Thyroid gland (tissue), 4 donors: ENCODE measurements at places on chromosomes 11 and 22.

DNA sequence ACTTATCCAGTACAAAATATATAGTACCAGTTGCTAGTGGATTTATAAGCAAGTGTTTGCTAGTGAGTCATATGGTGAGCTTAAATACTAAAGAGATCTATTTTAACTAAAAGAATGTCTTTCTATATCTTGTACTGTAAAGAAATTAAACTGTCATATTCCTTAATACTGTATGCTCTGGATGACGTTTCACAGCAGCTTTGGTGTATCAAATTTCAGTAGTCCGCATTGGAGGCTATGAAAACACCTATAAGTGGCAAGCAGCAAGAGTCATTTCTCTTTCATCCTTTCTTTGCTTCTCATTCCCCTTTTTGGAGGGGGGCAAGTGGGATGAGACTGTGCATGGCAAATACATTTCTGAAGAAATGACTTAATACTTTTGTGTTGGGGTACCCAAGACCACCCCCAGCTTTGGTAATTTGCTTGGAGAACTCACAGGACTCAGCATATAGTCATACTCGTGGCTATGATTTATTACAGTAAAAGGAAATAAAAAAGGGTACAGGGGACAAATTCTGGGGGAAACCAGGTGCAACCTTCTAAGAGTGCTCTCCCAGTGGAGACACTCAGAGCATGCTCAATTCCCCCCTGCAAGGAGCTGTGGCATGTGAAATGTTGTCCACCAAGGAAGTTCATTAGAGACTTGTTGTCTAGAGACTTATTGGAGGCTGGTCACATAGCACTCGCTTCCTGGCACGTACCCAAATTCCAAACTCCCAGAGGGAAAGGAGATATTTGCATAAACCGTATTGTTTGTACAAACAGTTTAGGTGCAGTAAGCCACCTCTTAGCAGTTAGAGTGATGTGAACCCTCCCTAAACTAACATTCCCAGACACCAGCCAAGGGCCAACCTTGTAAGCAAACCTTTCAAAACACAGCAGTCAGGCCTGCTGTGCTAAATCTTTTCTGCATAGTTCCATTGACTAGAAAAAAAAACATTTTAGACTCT lies 210.8 kb downstream of the PGR start:
- peak; percentile 60 for DNase-seq

- no peak for DNase-seq
Measured at GRCh38 chr11:132632641-132633124, 899.6 kb downstream of the OPCML start.

DNA sequence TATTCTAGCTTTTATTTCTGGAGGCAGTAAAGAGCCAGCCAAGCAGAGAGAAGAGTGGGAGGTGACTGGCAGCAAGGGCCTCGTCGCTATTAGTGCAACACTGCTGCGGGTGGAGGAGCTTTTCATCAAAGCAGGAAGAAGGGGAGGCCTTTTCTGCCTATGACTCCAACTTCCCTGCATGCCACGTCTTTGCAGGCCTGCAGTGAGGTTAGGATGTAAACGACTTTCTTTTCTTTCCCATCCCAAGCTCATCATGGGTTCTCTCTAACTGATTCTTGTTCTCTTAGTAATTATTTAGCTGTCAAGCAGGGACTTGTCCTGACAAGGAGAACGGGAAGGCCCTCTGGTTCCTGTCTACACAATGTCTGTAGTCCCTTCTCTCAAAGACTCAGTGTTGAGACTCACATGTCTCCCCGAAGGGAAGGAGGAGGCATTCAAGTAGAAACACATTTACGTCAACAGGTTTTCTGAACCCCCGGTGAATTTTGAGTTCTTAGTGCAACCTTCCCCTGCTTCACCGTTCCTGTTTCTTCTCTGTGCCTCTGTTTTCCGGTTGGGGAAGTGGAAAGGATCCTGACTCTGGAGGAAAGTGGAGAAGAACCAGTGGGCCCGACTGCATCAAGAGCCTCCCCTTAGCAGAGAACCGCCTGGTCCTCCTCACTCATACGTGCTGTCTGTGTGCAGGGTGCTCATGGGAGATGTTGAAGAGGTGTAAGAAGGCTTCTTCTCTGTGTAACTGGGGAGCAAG lies 56.9 kb downstream of the PACS1 start:
- peak; percentile 73 for DNase-seq

DNA sequence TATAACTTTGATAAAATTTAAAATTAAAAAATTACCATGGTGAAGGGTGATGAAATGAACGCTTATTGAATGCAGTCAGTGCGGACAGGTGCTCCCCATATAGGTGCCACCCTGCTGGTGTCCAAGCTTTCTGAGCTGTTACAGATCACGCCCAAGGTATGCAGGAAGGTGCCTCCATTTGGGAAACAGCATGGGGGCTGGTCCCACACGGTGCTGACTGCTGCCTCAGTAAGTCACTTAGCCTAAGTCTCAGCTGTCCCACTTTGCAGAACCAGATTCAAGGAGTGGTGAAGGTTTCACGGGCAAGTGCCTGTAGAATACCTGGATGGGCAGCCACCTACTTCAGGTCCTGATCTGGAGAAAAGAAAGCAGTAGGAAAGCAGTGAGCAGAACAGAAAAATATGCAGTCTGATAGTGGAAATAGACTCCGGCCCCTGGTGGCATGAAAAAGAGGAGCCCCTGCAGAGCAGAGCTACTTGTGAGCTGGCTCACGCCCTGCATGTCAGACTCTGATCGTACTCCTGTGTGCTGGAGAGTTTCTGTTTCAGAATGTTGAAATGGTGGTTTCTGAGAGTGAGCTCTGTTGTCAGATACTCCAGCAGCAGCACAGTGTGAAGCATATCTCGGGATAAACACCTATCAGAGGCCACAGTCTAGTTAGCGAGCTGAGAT lies 33.2 kb downstream of the ADORA2A start:
- DNase-seq = peak; percentile 39

DNA sequence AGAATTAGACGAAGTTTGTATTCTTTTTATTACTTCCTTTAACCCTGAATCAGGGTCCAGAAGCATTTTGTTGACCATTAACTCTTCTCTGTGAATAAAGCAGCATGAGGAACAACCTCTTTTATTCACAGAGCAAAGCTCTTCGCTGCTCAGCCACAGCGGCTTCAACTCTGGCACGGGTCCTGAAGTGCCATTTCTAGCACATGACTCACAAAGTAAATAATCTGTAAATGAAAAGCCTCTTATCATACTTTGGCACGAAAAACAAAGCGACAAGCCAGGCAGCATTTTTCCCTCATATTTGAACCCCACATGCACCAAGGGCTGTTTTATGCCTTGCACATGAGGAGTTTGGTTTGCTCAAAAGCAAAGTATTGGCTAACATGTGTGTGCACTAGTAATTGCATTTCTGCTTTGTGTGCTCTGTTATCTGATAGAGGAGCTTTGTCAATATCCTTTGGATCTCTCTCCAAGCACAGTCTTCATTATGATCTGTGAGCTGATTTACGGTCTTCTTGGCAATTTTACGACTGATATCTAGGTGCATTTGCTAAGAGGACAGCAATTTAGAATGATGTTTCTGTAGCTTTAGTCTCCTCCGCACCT lies 33.0 kb upstream of the APOBEC3A start:
- peak; percentile 95 for DNase-seq

DNA sequence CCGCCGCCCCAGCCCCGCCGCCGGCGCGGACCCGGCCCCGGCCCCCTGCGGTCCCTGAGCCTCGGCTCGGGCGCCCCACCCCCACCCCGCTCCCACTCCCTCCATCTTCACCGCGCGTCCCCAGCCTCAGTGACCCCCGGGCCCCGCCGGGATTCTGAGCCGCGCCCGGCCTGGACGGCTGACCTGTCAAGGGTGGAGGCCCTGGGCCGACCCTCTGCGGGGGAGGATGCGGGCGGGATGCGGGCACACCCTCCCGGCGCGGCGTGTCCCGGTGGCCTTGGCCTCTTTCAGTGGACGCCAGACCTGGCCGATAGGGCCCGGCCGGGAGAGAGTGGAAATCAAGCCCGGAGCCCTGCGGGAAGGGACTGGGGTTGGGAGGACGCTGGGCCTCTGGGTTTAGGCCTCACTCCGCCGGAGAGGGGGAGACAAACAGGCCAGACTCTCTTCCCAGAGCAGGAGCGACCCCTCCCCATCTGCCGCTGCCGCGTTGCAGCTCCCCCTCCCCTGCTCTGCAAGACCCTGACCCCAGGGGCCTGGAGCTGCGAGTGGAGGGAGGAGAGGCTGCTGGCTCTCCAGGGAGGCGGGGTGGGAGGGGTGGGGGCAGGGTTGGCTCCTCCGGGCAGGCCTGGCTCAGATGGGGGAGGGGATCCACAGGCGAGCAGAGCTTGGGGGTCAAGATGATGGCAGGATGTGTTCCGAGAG lies 525 bp downstream of the MAPK8IP2 start:
- no peak for DNase-seq

DNA sequence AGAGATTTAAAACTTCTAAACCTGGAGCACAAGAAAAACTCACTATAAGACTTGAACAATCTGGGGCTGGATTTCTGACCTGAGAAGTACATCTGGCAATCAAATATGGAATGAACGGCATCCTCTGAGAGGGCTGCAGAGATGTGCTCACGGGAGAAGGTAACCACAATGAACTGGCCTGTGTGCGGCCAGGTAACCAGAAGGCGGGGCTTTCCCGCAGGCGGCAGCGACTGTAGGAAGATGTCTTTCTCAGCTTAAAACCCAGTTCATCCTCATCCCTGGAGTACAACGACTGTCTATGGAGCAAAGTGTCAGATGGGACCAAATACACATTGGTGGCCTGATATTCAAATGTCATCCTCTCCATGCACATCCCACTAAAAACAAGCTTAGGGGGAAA lies 24.5 kb downstream of the MICAL3 start:
- DNase-seq = peak; percentile 37

- no peak for DNase-seq
Measured at GRCh38 chr11:16924462-16924825, 89.8 kb downstream of the PLEKHA7 start.

DNA sequence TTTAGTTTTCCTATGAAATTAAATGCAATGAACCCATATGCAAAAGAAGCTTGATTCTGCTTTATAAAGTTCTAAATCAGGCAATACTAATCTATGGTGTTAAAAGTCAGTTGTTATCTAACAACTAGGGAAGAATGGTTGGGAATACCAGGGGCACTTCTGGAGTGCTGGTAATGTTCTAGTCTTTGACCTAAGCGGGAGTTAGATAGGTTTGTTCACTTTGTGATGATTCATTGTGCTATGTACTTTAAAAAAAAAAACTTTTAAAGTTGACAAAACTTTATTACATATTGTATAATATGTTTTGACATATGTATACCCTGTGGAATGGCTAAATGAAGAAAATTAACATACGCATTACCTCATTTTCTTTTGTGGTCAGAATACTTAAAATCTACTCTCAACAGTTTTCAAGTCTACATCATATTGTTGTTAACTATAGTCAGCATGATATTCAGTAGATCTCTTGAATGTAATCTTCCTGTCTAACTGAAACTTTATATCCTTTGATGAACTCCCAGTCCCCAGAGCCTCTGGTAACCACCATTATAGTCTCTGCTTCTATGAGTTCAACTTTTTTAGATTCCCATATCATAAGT lies 39.2 kb downstream of the BIRC2 start:
- DNase-seq = no peak

GRCh38 chr11:28412029-28412428 lies 303.8 kb downstream of the METTL15 start:
- no peak for DNase-seq

- no peak for DNase-seq
Measured at GRCh38 chr22:27318516-27318915, 483.0 kb downstream of the MN1 start.

- DNase-seq = no peak
Measured at GRCh38 chr11:75236062-75236461, 4.5 kb upstream of the TPBGL start.

GRCh38 chr22:24474221-24474620 lies 20.9 kb upstream of the UPB1 start:
- DNase-seq = no peak

DNA sequence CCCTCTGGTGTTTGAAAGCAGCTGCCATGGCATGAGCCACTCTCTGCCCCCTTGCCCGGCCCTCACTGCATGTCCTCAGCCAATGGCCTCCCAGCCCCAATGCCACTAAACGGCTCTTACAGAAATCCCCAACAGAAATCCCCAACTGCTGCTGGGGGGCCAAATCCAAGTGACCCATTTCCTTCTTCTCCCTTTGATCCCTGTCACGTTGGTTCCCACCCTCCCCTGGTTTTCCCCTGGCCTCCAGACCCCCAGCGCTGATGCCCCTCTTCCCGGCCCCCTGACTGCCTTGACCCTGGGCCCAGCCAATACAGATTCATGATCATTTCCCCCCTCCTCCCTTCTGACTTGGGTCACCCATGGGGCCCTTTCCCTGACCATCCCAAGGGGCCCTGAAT lies 30.9 kb downstream of the IGLL1 start:
- DNase-seq = no peak

DNA sequence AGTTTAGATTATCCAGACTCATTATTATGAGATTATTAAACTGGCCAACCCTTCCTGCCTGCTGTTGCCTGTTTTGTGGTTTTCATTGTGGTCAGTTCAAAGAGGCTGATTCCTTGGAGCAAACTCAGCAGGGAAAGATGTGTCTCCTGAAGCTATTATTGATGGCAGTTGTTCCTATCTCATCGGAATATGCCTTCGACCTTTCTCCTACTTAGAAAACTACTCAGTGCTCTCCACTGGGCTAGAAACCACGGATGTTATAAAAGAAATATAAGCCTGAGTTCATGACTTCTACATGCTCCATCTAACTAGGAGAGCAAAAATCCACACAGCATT lies 80.2 kb upstream of the NAV2 start:
- DNase-seq = no peak

GRCh38 chr11:12749442-12749841 lies 75.2 kb downstream of the TEAD1 start:
- no peak for DNase-seq

DNA sequence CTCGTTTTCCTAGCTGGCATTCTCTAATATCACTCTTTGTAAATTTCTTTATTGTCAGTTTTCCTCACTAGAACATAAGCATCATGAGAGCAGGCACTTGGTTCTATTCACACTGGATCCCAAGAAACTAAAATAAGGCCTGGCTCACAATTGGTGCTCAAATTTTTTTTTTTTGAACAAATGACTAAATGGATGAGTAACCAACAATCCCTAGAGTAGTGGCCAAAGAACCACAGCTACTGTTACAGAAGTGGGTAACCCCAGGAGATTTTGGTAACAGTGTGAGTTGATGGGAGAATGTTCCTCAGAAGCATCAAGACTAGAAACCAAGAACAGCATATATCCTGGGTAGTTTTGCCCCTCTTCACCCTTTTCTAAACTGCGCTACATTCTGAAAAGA lies 572.6 kb downstream of the INSC start:
- DNase-seq = no peak

DNA sequence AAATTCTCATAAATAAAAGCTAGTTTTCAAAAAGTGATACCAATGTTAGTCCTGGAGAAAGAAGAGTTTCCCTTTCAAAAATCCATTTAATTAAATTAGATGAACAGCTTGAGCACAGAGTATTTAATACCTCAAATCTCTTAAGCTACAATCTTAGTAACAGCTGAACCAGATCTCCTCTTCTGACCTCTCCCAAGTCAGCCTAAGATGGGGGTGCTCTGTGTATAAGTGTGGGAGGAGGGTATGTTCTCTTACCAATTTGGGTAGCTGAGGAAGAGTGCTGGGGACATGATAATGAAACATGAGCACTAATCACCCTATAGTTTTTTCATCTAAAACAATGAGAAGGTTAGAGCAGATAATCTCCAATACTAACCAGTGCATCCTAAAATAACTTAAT lies 9.6 kb downstream of the TPH1 start:
- DNase-seq = no peak
